ENCODE measurements at places on chromosomes 7 and 10.

GRCh38 chr10:29386342-29386999 lies 97.6 kb downstream of the LYZL1 start:
- DNase-seq, result no peak

DNA sequence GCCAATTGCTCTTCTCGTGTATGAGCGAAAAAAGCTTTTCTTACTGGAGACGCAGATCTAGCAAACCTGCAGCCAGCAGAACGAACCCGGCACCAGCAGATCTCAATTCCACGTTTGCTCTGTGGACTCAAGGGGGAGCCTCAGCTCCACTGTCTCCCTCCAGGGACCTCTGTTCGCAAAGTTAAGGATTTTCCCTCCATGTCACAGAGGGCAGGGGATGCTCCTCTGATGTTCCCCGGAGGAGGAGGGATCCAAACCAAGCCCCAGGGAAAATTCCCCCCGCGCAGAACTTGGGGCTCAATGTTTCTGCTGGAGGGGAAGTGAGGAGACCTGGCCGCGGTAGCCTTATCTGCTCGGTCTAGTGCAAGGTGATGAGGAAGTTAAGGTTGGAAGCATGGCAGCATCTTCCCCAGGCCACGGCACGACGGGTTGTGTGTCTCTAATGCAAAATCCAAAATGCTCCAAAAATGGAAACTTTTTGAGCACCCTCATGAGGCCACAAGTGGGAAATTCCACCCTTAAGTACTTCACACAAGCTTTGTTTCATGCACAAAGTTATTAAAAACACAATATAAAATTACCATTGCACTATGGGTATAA lies 9.0 kb downstream of the IQCE start:
- no peak for DNase-seq

DNA sequence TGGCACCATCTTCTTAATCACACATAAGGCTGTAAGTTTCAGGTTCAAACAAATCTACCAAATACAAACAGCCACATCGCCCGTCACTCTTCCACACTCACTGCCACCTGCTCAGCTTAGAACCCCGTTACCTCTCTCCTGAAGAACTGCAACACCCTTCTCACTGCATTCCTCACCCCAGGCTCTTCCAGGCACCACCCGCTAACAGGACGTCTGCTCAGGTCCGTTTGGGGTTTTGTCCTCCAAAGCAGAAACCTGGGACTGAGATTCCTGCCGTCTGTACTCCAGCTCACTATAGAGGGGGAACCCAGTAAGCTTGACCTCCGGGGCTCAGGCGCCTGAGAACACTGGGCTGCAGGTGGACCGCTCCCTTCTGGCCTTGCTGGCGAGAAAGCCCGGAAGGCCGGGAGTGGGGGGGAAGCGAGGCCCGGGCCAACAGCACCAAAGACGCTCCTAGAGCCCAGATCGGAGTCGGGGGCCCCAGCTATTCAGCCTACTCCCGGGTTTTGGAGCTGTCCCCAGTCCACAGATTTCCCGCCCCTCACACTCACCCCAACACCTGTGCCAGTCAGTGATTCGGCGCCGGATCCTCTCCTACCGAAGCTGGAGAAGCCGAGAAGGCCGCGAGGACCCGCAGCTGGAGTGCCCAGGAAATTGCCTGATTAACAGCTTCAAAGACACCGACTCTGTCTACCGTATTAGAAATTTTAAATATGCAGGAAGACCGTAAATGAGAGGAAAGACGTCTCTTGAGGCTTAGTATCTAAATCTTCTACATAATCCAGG lies at the start of gene AP3M1:
Gene AP3M1, minus strand, starts transcription at position 625 of the 786 bp plus-strand sequence. CDS start 12,449 bp downstream, outside the sequence.
- peak; percentile 63 for DNase-seq

- no peak for DNase-seq
These were observed 60.2 kb upstream of the MKRN1 start for GRCh38 chr7:140539461-140539860.

- DNase-seq, result no peak
These were observed 218.5 kb upstream of the STK17A start for GRCh38 chr7:43364391-43364790.

DNA sequence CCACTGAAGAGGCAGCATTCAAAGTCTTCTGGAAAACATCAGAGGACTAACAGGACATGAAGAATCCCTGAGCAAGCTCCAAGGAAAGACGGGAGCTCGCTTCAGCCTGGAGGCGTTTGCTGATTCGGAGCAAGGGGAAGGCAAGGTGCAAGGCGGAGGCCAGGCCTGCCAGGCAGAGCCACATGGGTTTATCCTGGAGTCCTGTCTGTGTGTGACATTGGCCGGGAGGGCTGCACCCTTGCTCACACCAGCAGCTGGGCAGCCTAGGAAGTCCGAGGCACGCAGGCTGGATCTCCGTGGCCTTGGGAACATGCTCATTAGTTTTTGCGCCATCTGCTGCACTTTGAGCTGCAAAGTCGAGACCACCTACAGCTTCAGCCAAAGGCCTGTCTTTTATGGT lies 22.3 kb upstream of the LARP4B start:
- DNase-seq, result no peak
